ENCODE measurements at places on chromosomes 2 and 18. TPM values are rescaled to one million over a fixed set of nuclear protein-coding genes. Genes with fewer than 3 reads are reported as not detected.

DNA sequence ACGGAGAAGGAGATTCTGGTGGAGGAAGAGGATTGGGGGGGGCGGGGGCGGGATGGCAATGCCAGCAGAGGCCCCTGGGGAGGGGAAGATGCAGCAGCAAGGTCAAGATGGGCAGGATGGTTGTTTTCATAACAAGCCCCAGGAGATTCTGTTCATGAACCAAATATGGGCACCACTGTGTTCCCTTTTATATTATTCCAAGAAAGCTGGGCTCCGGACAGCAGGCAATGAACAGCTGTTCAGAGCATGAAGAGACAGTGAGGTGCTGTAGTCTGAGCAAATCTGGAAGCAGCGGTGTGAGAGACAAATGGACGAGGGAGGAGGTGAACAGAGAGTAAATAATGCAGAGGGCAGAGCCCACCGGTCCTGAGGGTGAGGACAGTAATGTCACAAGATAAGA, 20.0 kb downstream of the UXS1 start:
- no peak for DNase-seq

Gene TANC1
- 11.9 TPM for total RNA-seq

DNA sequence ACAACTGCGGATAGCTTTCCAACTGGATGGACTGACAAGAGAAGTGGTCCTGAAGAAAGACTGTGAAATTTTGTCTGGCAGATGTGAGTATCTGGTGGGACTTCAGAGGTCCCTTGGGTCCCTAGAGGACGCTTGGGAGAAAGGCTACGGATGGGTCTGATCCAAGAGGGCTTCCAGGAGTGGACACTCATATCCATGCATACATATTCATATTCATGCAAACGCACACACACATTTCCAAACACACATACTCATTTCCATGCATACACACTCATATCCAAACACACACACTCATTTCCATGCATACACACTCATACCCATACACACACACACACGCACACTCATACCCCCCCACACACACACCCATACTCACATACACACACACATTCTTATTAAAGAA, 200.2 kb upstream of the DDX18 start:
- no peak for DNase-seq

Gene ANKRD62
- not detected for total RNA-seq

DNA sequence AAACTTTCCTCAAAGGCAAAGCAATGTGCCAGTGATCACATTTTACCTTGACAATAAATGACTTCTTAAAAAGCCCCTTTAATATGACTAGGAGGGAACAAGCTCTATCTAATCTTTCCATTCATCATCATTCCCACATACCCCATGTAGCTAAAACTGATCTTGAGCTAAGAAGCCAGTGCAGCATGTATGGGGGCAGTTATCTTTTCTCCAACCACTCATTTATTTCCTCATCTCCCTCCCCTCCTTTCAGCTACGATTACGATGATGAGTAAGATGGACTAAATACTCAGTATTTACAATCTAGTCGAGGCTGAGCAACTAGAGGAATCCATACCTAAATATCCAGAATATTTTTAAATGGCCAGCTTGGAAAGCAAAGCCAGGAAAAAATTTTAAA, 35.5 kb downstream of the PNO1 start:
- peak; percentile 35 for DNase-seq
